ENCODE measurements at places on chromosomes 2 and 18.

DNA sequence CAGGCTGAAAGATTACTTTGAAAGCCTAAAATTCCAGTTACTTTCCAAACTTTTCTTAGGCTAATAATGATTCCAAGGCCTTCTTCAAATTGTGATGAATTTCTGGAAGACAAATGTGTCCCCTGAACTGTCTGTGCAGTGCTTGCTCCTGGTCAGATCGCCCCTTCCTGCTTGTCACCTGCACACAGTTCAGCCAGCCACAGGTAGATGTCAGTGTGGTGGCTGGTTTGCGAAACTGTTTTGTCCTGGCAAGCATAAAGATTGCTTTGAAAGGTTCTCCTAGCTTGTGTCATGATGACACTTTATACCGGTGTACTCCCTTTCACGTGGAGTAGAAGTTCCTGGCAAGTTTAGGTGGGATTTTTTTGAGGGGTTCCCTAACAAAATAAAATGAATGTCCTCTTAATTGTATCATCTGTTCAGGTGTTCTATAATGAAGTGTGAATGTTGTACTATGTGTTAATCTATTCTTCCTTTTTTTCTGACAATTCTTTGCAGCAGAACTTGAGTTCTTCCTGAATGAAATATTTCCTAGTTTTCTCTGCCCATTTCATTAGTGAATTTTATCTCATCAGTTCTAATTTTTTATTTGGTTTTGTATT, 298.8 kb downstream of the ZNF407 start:
- no peak for DNase-seq

- DNase-seq, result no peak
These were observed 249.2 kb downstream of the TXNL1 start for GRCh38 chr18:56389190-56389589.

- DNase-seq, result no peak
These were observed 28.7 kb upstream of the RTN4 start for GRCh38 chr2:55078956-55079355.

DNA sequence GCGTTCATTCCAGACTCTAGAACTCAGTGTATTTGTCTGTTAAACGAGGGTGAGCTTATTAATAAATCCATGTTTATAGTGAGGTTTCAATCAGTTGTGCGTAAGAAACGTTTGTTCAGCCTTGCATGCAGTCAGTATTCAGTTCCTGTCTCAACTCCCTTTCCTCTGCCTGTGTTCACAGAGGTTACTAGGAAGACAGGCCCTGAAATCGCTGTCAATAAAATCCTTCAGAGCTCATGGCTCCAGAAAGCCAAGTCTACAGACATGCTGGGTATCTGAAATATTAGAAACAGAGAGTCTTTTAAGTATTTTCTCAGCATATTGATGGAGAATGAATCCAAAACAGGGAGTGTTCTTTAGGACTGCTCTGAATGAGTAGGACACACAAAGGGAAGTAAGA, 75.4 kb downstream of the KLF7 start:
- no peak for DNase-seq

- no peak for DNase-seq
These were observed 40.6 kb upstream of the SNED1 start for GRCh38 chr2:240957656-240958365.

GRCh38 chr2:239279508-239280295, 121.1 kb downstream of the HDAC4 start:
- DNase-seq, result no peak

- DNase-seq, result no peak
These were observed 306.6 kb downstream of the SUCLG1 start for GRCh38 chr2:84152462-84152861.

DNA sequence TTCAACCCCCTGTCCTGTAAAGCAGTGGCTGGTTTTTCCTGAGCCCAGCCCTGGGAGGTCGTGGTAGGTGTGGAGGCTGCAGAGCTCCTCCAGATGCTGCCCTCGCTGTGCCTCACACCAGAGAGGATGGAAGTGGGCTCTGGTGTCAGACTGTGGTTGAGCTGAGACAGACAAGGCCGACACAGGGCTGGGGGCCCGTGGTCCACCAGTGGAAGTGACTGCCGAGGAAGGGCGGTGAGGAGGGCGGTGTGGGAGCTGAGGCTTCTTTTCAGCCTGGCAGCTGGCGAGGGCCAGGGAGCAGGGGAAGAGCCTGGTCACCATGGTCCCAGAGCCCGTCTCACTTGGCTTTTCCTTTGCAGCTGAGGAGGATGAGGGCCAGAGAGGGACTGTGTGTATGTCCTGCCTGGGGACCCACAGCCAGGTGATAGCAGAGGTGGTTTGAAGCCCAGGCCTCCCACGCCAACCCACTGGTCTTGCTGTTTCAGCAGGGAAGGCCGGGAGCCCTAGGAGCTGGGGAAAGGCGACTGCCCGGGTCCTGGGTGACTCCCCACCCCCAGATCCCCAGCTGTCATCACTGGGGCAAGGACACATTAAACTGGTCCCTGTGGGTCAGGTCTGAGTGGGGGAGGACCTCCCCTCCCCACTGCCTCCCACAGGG, 8.5 kb downstream of the SFTPB start:
- no peak for DNase-seq

DNA sequence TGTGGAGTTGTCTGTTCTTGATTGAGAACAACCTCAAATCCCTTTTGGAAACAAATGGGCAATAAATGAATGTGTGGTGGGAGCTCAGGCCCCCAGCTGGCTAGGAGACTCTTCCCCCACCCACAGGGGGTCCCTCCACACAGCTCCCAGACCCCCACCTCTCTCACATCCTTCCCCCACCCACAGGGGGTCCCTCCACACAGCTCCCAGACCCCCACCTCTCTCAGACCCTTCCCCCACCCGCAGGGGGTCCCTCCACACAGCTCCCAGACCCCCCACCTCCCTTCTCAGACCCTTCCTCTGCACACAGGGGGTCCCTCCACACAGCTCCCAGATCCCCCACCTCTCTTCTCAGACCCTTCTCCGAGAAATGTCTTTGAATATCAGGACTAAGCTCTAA, 79.0 kb upstream of the CTDP1 start:
- no peak for DNase-seq

DNA sequence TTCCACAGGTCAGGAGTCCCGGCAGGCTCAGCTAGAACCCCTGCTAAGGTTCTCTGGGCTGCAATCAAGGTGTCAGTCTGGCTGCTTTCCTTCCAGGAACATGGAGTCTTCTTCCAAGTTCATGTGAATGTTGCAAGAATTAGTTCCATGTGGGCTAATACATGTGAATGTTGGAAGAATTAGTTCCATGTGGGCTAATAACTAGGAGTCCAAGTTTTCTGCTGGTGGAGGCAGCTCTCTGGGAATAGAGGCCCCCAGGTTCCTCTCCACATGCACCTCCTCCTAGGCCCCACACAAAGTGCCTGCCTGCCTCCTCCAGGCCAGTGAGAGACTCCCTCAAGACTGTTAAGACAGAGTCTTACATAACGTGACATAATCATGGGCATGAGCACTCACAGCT, 140.8 kb upstream of the SLC35G4 start:
- DNase-seq, result no peak

DNA sequence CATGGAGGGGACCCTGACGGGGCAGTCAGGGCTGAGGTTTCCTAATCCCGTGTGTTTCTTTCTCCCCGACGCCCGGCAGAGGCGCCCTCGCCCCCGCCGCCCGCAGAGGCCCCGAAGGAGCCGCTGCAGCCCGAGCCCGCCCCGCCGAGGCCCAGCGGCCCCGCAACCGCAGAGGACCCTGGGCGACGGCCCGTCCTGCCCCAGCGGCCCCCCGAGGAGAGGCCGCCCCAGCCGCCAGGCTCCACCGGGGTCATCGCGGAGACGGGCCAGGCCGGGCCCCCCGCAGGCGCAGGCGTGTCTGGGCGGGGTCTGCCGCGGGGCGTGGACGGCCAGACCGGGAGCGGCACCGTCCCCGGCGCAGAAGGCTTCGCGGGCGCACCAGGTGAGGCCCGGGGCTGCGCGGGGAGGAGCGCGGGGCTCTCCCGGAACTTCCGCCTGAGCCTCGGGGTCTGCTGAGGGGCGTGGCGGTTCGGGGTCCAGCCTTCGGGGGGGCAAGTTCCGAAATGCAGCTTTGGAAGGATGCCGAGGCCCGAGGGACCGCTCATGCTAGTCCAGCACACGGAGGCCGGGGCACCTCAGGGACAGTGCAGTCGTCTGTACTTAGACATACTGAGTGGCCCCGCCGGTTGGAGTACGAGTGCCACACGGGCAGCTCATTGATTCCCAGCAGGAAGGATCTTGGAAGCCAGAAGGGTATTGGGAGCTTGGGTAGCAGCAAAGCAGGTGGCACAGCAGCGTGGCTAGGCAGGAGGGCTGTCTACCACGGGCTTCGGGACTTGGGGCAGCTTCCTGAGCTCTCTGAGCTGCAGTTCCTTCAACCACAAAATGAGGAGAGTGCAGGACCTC, 60.1 kb downstream of the EMILIN2 start:
- no peak for DNase-seq

DNA sequence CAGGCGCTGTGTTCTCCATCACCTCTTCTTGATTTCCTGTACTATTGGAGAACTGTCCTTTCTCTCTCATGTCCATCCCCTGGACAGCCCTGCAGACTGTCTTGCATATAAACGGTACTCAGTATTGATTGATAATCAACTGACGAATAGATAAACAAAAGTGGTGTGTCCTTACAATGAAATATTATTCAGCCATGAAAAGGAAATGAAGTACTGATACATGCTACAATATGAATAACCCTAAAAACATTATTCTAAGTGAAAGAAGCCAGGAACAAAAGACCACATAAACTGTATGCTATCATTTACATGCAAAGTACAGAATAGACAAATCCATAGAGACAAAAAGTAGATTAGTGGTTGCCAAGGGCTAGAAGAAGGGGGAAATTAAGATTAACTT, 77.6 kb downstream of the SDC1 start:
- no peak for DNase-seq

- no peak for DNase-seq
These were observed 693.3 kb downstream of the LRP1B start for GRCh38 chr2:141437521-141437920.

- DNase-seq, result no peak
These were observed 813.3 kb downstream of the SLC4A3 start for GRCh38 chr2:220440731-220441130.

- DNase-seq, result no peak
These were observed 10.2 kb upstream of the TMEM247 start for GRCh38 chr2:46469116-46469515.

DNA sequence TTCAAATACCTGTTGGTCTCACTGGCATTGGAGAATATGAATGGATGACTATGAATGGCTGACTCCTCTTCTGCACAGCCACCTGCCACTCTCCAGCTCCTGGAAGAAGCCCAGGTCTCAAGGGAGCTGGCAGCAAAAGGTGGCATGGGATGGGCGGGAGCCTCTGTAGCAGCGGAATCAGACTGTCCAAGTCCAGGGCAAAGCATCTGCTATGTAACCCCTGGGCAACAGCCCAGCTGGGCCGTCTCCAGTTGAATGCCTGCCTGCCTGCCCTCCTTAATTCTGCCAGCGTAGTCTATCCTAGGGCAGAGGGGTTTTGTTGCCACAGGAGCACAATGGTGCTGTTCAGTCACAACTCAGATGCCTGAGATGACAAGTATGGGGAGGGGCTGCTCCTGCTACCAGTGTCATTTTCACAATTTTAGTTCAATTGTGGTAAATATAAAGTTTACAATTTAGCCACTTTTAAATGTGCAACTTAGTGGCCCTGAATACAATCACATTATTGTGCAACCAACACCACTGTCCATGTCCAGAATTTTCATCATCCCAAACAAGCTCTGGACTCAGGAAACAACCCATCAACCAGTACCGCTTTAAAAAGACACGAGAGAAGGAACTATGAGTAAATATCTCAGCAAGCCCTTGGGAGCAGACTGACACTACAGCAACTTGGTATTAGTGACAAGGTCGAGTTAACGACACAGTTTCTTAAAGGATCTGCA, 115.2 kb downstream of the MYO5B start:
- no peak for DNase-seq
